ENCODE measurements at places on chromosomes 1 and 21. TPM values are rescaled to one million over a fixed set of nuclear protein-coding genes. Genes with fewer than 3 reads are reported as not detected.

The THAP3 gene
- total RNA-seq = 13.7 TPM

The SMPDL3B gene
- total RNA-seq = 17.3 TPM

DNA sequence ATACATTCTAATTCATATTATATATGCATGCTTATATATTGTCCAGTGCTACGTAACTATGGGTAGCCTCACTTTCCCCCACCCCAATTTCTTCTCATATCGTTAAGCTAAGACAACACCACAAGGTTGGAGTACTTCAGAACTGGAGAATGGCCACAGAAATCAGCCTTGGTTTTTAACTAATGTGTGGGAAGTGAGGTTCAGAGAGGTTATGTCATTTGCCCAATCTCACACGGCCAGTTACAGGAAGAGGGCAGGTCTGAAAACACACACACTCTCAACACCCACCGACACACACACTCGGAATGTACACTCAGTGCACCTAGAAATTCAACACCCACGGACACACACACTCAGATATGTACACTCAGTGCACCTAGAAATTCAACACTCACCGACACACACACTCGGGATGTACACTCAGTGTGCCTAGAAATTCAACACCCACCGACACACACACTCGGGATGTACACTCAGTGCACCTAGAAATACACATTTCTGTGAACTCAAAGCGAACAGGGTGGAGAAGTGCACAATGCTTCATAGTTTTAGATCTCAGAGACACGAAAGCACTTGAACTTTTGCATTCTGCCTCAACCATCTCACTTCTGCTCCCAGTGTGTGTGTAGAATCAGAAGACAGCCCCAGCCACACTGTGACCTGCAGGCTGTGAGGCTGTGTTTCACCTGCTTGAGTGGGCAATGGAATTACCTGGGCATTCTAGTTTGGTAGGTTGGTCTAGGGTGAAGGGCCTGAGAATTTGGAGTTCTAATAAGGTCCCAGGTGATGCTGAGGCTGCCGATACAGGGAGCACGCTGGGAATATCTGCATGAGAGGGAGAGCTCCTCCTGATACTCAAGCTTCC lies 170.4 kb downstream of the CLIC6 start:
- no peak for DNase-seq

DNA sequence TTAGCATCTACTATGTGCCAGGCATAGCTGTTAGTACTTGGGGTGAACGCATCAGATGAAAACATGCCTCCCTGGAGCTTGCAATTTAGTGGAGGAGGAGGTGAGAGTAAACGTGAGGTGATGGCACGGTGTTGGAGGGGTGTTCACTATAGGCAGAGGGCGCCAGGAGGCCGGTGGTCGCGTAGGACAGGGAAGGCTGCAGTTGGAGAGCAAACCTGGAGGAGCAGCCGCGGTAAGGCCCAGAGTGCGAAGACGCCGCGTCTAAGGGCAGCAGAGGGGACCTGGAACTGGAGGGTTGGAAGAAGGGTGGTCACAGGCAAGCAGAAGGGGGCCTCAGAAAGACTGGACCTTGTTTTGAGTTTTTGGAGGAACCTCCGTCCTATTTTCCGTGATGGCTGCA lies 30.2 kb upstream of the TRIM17 start:
- DNase-seq = no peak

- DNase-seq = no peak
Observed at GRCh38 chr1:112769611-112770010, 54.5 kb upstream of the PPM1J start.

DNA sequence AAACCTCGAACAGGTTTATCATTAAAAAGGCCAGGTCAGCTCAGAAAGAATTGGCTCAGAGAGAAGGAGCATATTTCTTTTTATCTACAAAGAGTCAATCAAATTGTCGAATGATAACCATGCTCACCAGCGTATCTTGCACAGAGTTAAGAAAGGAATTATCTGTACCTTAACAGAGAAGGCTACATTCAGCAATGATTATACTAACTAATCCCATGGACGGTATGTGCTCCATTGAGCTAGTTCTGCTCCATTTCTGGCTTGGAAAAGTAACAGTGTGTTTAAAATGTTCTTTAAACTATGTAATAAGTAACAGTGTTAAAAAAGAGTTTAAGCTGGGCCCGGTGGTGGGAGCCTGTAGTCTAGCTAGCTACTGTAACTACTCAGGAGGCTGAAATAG lies 4.2 kb downstream of the UBR4 start:
- DNase-seq = no peak

- DNase-seq = no peak
Observed at GRCh38 chr1:18047122-18047521, 60.5 kb upstream of the IGSF21 start.

- no peak for DNase-seq
Observed at GRCh38 chr1:59427155-59427554, 130.3 kb downstream of the FGGY start.

DNA sequence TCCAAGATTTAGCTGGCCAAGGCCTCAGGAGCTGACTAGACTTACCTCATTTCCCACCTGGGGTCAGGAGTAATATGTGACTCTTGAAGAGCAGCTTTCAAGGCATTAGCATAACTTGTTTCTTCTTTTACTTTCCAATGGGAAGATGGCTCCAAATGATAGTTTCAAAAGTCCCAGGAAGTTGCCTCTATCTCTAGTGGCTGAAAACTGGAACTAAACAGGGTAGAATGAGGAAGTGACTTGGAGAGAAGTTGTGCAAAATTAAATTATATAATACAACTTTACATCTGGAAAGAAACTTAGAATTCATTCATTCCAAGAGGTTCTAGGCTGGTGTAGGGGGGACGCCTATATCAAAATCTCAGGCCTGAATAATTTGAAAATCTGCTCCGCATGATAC lies 250.1 kb upstream of the FMN2 start:
- no peak for DNase-seq

- no peak for DNase-seq
Observed at GRCh38 chr1:84763912-84764680, 73.8 kb upstream of the SSX2IP start.

GRCh38 chr1:23810818-23811540 lies 10.4 kb upstream of the GALE start:
- peak; percentile 82 for DNase-seq
